ENCODE measurements at places on chromosomes 12 and 14.

DNA sequence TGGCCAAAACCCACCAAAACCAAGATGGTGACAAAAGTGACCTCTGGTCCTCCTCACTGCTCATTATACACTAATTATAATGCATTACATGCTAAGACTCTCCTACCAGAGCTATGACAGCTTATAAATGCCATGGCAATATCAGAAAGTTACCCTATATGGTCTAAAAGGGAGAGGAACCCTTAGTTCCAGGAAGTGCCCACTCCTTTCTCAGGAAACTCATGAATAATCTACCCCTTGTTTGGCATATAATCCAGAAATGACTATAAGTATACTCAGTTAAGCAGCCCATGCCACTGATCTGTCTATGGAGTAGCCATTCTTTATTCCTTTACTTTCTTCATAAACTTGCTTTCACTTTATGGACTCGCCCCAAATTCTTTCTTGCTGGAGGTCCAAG, 43.0 kb upstream of the FUT8 start:
- DNase-seq, result no peak

- DNase-seq, result no peak
These were observed 7.7 kb downstream of the JDP2 start for GRCh38 chr14:75435473-75435872.

GRCh38 chr14:23520899-23521533, 30.5 kb downstream of the ZFHX2 start:
- no peak for DNase-seq

DNA sequence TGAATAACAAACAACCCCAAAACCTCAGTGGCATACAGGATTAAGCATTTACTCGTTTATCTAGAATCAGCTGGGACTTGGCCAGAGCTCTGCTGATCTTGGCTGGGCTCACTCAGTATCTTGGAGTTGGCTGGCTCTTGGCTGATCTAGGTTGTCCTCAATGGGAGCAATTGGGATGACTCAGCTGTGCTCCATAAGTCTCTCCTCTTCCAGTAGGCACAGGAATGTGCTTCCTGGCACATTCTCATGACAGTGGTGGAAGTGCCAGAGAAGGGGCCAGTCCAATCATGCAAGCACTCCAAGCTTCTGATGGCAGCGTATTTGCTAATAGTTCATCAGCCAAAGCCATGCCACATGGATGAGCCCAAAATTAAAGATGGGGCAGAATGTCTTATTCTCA, 41.7 kb upstream of the ANO4 start:
- no peak for DNase-seq

DNA sequence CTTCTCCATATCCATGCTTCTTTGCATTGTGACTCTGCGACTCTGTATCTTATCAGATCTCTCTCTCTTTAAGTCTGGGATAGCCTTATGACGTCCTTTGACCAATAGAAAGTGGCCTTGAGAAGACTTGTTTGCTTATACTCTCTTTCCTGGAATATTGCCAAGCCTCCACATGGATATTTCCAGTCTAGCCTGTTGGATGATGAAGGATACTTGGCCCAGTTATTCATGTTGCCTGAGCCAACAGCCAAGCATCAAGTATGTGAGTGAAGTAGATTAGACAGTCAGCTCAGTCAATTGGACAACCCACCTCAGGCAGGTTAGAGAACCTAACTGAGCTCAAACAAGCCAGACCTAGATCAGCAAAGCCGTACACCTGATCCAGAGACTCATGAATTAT, 864.2 kb upstream of the MGAT4C start:
- no peak for DNase-seq

- no peak for DNase-seq
These were observed 57.8 kb downstream of the GALNT16 start for GRCh38 chr14:69317780-69318179.

- no peak for DNase-seq
These were observed 22.3 kb downstream of the ZFC3H1 start for GRCh38 chr12:71641390-71641789.

GRCh38 chr12:54378796-54379397, 5.6 kb downstream of the ZNF385A start:
- no peak for DNase-seq

- no peak for DNase-seq
These were observed 19.1 kb downstream of the TMEM30B start for GRCh38 chr14:61262082-61262481.

DNA sequence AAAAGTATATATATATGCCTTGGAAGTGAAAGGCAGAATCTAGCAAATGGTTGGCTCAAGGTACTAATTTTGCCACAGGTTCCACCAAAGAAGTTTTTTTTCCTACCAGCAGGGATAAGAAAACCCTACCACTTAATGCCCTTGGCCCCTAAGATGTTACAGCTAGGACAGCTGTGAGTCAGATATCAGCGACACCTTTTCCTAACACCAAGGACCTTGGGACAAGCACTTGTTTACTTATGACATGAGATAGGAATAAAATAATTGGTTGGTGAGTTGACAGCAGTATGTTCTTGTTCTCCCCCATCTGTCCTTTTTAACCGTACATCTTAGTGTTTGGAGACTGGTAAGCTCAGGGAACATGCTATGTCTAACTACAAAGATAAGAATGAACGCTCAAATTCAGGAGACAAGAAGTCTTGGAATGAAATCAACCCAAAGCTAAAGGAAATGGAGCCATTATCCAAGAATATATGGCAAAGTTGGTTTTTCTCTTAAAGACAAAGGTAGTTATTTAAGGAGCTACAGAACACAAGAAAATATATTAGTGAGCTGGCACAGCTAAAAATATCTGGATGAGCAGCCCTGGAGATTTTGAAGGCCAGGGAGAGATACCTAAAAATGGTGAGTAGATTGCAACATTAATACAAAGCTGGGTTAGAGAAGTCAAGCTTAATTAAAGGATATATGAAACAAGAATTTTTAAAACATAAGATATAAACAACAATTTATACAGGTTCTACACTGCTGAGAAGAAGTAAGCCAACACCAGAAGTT, 126.8 kb downstream of the TMTC1 start:
- no peak for DNase-seq

DNA sequence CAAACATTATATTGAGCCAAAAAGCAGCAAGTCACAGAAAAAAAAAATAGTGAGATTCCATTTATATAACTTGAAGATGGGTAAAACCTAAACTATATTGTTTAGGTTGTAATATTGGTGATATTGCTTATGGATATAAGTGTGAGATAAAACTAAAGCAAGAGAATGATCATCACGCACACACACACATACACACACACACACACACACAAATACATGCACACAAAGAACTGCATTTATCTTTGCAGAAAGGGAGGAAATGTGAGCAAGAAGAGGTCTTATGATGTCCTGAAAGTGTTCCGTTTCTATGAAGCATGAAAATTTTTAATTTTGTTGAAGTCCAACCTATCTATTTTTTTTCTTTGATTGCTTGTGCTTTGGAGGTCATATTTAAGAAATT, 16.4 kb upstream of the AMN1 start:
- no peak for DNase-seq

- DNase-seq, result no peak
These were observed 427.1 kb downstream of the RPS29 start for GRCh38 chr14:49159081-49159480.

- DNase-seq, result no peak
These were observed 211.3 kb upstream of the DIO3 start for GRCh38 chr14:101350021-101350420.

DNA sequence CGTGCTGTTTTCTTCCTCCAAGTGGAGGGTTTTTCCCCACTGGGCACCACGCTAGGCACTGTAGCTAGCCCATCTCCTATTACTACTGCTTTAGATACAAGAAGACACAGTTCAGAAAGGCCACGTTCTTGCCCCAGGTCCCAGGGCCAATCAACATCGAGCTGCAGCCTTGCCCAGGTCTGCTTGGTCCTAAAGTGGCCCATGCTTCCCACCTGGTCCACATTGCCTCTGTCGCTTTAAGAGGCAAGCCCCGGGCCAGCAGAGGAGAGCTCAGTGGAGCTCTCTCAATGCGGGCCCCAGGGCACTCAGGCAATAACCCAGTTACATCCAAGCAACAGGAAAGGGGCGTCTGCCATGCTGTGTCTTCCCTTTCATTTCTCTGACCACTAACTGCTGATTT, 148.1 kb downstream of the CALM1 start:
- DNase-seq, result no peak

DNA sequence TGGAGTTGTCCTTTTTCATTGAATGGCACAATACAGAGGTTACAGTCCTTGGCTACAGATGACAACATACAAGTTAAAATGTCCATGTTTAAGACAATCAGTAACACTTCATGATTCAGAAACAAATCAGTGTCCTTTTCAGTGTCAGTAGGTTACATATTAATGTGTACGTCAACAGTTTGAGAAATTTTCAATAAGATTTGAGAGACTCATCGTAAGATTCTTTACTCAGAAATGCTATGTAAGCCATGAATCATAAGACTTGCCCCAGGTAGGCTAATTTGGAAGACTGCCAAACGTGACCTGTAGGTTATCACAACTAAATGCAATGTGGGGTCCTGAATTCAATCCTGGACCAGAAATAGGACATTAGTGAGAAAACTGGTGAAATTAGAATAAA, 3.5 kb downstream of the RDH12 start:
- no peak for DNase-seq

DNA sequence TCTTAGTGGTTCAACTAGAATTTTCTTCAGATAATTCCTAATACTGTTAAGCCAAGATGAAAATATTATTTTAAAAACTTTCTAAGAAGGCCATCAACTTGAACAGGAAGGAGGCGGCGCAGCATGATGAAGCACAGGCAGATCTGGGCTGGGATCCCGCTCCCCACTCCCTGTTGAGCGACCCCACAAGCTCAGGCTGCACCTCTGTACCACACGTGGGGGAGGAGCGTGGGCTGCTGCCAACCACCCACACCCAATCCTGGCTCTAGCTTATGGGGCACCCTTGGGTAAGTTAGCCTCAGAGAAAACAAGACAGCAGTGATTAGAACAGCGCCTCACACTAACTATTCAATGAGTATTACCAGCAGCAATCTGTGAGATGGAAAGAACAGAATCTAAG, 6.0 kb downstream of the MTERF2 start:
- no peak for DNase-seq

- no peak for DNase-seq
These were observed 42.3 kb upstream of the BATF start for GRCh38 chr14:75479770-75480600.

DNA sequence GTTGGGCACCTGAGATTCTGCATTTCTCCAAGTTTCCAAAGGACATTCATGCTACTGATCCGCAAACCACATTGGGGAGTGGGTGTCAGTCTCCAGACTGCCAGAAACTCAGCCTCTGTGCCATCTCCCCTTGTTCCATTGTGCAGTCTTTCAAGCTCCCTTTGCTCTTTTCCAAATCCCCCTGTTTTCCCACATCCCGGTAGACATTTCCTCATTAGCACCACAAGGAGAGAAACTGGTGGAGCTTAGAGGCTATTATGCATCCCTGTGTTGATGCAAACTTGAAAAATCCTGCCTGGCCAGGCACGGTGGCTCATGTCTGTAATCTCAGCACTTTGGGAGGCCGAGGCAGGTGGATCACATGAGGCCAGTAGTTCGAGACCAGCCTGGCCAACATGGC, 10.7 kb downstream of the CCDC63 start:
- DNase-seq, result no peak

DNA sequence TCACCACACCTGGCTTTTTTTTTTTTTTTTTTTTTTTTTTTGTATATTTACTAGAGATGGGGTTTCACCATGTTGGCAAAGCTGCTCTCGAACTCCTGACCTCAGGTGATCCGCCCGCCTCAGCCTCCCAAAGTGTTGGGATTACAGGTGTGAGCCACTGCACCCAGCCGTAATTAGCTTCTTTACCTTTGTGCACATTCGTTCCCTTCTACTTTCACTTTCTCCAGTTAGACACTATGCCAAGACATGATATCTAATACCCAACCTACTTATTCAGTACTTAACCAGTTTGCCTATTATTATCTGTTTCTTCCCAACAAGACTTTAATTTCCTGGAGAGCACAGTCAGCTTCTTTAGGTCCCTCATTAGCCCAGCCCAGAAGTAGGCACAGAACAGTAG, 5.3 kb downstream of the STYK1 start:
- DNase-seq, result no peak

DNA sequence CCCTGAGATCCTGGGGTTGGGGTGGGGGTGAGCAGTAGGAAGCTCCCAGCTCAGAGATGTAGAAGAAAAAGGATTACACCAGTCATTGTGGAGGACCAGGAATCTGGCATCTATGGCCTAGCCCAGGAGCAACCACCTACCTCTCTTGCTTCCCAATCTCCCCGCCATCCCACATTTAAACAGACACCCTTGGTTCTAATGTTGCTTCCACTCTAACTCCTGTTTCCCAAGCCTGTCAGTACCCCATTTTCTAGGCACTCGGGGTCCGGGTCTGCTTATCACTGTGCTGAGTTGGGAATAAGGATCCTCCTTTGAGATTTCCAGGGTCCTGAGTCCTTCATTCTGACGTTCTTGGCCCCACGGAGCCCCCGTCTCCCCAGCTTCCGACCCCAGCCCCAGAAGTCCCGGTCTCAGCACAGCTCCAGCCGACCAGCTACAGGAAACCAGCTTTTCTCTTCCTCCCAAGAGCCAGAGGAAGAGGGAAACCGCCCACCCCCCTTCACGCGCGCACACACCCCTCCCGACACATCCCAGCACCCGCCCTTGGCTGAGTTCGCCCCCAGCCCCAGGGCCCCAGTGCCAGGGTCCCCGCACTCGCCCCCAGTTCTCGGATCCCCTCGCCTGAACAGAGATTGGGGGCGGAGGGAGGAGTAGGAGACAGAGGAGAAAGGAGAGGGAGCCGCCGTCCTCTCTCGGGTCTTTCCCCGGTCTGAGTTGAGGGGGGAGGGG, 1.2 kb downstream of the ITGA5 start:
- no peak for DNase-seq

- DNase-seq, result no peak
These were observed 235.5 kb downstream of the AKAP6 start for GRCh38 chr14:32564596-32564995.

DNA sequence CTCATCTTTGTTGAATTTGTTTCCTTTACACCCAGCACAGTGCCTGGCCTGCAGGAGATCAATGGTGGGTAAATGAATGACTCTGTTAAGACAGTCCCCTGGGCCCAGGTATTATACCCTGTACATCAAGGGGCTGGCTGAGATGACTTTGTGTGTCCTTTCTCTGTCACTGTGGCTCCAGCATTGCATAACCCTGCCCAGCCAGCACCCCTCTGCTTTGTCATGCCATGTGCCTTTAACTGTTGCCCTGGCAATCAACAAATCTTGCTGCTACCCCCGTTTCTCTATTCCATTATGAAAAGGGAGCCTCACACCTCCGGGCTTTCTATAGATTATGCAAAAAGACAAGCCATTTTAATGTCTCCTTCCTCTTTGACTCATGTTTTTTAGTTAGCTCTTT, 7.6 kb upstream of the FLVCR2 start:
- no peak for DNase-seq

- DNase-seq, result no peak
These were observed 1.5 kb upstream of the KCNH3 start for GRCh38 chr12:49537231-49537751.
